AG09319 (cell line): ENCODE measurements at places on chromosomes 2 and 18.

GRCh38 chr2:53569957-53570727 is 197.5 kb upstream of the CHAC2 start:
- no peak for DNase-seq

DNA sequence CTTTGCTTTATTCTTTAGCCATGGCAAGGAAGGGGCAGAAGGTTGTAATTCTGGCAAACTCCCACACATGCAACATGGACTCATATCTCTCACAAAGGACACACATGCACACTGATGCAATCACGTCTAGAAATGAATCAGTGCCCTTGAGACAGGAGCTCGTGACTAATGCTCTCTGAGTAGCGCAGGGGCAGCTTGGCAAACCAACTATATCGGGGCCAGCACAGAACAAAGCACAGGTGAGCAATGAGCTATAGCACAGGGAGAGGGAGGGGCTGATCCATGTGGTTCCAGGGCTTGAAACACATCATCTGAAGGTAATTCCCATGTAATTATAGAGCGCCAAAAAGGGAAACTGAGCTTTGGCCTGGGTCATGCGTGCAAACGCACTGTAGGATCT is 165.2 kb upstream of the KLF7 start:
- peak; percentile 91 for DNase-seq

DNA sequence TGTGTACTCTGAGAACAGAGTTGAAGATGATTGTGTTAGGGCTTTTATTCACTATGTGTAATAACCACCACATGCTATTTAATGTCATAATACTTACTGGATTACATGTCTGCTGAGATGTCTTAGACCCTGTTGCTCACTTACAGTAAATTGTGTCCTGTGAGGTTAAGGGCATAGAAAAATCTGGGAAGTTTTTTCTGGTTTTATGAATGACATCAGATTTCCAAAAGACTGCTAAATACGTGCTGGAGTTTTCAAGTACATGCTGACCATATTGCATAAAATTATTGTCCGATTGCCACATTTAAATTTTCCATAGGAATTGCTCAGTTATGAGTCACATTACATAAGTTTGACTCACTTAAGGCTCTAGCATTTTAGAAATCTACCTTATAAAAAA is 96.7 kb upstream of the COL5A2 start:
- DNase-seq = no peak

DNA sequence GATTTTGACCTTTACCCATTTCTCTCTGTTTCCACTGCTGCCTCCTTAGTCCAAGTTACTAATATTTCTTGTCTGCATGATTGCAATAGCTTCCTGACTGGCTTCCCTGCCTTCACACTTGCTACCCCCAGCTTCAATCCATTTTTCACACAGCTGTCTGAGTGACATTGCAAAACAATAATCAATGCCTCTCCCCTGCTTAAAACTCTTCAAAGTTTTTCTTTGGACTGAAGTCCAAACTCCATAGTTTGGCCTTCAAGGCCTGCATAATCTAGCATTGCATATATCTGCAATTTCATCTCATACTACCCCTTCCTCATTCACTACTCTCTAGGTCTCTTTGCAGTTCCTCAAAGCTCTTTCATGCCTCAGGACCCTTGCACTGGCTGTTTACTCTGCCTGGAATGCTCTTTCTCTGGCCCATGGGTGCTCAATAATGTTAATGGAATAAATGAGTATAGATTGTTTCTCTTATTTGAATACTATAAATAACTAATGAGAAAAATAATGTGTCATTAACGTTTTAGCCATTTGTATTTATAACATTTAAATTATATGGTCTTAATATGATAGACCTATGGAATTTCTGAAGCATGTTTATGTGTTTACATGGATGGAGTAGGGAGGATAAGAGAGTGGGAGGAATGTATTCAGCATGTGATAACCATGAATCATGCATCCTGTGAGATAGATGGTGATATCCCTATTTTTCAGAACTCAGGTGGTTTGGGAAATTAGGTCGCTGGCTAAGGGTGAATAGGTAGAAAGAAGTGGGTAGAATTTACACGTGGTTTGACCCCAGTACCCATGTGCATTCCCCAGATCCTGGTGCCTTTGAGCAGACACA is 5.7 kb upstream of the TMEM178A start:
- DNase-seq = no peak

DNA sequence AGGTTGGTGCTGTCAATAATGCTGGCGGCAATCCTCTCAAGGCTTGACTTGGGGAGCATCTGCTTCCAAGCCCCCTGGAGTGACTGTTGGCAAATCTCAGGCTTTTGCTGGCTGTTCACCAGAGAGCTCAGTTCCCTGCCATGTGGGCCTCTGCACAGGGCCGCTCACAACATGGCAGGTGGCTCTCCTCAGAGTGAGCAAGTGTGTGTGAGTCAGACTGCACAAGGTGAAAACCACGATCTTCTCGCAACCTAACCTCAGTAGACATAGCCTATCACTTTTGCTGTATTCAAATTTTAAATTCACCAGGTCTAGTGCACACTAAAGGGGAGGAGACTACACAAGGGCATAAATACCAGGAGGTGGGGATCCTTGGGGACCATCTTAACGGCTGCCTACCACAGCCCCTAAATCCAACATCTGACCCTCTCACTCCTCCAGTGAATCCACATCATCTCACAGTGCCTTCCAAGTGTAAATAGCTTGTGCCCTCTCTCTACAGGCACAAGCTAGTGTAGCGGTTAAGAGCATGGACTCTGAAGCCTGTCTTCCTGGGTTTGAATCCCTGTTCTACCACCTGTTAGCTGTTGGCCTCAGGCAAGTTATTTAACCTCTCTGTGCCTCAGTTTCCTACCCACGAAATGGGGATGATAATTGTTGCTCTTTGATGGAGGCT is 187.7 kb upstream of the CXCR4 start:
- DNase-seq = no peak

- no peak for DNase-seq
These were observed 790.8 kb downstream of the SOCS6 start for GRCh38 chr18:71079606-71080005.

- DNase-seq = no peak
These were observed 12.0 kb upstream of the DGUOK start for GRCh38 chr2:73914667-73915066.

- DNase-seq = no peak
These were observed 45.8 kb upstream of the PTPRM start for GRCh38 chr18:7521226-7521856.

DNA sequence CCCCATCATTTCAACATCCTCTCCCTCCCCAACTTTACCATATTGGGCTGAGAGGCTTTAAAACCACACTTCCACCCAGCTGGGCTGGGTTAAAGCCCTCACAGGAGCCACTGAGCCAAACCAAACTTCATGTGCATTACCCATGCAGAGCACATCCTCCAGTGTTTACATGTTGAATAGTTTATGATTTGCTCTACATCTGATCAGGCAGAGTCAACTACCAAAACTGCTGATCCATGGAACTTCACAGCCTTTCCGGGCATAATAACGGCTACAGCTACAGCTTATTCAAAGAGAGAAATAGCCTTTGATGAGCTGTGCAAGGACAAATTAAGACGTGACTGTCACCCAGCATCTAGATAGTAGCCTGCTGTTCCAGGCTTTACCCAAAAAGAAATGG is 39.0 kb downstream of the MAIP1 start:
- DNase-seq = peak; percentile 31
